ENCODE measurements at places on chromosomes 1 and 21.

DNA sequence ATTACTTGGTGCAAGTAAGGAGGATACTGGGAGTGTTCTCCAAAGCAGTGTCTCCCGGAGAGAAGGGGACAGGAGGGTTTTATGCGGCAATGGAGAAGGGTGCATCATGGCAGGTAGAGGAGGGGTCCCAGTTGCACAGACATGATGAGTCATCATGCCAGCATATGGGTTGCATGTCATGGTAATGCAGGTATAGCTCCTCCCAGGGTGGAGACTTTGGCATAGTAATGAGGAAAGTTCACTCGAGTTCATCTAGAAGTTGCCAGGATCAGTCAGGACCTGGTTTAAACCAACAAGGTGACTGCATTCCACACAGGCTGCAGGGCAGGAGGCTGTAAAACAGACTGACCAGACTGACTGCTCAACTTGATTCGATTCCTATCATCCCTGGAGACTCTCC is 355.7 kb upstream of the DUSP10 start:
- no peak for ATAC-seq

DNA sequence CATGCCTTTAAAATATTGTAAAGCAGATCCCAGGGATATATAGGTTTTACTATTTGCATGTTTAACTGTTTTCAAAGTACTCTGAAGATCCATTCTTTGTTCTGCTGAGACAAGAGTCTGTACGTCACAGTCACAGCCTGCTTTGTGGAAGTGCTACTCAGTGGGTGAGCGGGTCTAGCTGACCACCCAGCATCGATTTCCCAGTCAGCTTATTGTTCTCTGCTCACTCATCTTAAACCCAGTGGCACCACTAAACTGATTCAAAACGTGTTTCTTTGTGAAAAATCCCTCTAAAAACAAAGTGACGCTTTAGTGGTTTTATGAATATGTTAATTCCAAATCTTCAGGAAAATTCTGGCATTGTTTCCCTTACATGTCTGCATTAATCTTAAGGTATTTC is 12.4 kb downstream of the PLPP3 start:
- no peak for ATAC-seq

GRCh38 chr1:164524810-164525209 is 34.2 kb upstream of the PBX1 start:
- no peak for ATAC-seq

- peak; percentile 30 for ATAC-seq
Observed at GRCh38 chr1:15959827-15960446, 16.0 kb downstream of the ZBTB17 start.

Data from activated CD4-positive, CD25-positive, alpha-beta regulatory T cell treated with anti-CD3 and anti-CD28 coated beads, Interleukin-2, amount 50 U/mL, for 24 hours (primary cell).